SW 1271 (cell line): ENCODE measurements at places on chromosomes 1 and 21.

DNA sequence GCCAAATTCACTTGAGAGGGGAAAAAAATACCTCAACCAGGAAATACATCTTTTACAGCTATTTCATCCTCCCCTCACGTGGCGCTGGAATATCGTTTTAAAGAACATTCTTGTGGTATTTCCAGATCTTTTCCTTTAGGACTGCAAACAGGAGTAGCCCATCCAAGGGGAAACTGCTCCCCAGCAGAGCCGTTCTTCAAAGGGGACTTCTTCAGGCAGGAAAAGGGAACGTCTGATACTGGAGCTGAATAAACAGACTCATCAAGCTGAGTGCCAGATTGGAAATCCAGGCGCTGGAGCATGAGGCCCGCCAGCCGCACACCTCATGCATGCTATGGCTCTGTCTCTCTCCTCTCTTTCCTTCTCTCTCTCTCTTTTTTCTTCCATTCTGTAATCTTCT lies 34.0 kb upstream of the PROX1 start:
- DNase-seq, result no peak

DNA sequence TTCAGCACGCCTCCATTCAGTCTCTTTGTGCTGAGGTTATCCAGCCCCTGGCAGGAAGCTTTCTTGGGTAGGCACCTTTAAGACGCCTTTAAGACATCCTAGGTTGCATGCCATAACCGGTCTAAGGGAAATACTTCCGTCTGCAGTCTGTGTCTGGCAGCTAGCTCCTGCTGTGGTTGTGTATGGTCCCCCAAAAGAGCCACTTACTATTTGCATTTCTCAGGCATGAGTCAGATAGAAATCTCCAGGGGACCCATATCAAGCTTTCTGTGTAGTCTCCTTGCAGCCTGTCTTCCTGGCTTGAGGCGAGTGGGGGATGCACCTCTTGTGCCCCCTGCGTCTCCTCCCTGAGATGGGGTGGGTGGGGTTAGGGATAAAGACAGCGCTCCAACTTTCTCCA lies 10.0 kb upstream of the RYR2 start:
- no peak for DNase-seq

DNA sequence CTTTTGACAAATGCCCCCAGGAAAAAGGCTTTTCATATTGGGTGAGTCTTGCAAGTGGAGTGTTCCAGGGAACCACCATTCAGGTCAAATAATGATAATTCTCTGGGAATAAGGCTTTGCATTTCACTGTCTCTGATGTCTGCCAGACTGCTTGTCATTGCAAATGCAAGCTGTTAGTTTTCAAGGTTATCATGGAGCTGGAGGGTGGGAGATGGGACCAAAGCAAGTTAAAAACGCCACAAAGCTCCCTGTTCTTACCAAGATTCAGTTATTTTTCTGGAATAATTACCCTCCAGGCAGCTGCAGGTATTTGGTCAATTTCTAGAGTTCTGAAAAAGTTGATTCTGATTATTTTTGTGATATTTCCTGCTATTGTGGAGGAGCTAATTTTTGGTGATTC lies 210.1 kb downstream of the GPR52 start:
- DNase-seq, result no peak

- no peak for DNase-seq
Observed at GRCh38 chr1:77170687-77171086, 48.5 kb downstream of the PIGK start.

DNA sequence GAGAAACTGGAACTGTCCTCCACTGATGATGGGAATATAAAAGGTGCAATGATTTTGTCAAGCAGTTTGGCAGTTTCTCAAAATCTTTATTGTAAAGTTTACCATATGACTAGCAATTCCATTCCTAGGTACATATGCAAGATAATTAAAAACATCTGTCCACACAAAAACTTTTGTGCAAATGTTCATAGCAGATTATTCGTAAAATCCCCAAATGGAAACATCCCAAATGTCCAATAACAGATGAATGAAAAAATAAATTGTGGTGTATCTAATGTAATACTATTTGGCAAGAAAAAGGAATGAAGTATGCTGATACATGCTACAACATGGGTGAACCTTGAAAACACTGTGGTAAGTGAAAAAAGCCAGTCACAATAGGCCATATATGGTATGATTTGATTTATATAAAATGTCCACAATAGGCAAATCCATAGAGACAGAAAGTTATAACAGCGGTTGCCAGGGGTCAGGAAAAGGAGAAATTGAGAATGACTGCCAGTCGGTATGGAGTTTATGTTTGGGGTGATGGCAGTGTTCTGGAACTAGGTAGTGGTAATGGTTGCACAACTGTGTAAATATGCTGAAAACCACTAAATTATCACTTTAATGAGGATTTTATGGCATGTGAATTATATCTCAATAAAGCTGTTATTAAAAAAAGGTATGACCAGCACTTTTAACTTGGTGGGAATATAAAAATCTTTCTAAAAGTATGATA lies 81.7 kb upstream of the BEND5 start:
- no peak for DNase-seq

GRCh38 chr1:53285969-53286760 lies 41.7 kb downstream of the LRP8 start:
- no peak for DNase-seq
